ENCODE measurements at places on chromosomes 3 and 15.

DNA sequence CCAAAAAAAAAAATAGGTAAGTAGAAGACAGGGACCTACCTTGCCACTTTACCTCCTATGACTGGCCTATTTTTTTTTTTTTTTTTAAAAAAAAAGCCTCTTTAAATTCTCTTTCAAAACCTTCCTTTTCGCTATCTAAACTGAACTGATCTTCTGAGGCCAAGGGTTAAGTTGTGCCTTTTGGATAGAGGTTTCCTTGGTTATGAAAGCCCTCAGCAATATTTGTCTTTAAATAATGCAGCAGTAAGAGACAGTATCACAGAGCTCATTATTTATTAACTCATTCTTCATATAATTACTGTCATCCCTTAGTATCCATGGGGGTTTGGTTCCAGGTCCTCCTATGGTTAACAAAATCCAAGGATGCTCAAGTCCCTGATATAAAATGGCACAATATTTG, 9.0 kb downstream of the MIX23 start:
- no peak for DNase-seq

- DNase-seq: no peak
These were observed 6.6 kb downstream of the TIPARP start for GRCh38 chr3:156681002-156681401.

DNA sequence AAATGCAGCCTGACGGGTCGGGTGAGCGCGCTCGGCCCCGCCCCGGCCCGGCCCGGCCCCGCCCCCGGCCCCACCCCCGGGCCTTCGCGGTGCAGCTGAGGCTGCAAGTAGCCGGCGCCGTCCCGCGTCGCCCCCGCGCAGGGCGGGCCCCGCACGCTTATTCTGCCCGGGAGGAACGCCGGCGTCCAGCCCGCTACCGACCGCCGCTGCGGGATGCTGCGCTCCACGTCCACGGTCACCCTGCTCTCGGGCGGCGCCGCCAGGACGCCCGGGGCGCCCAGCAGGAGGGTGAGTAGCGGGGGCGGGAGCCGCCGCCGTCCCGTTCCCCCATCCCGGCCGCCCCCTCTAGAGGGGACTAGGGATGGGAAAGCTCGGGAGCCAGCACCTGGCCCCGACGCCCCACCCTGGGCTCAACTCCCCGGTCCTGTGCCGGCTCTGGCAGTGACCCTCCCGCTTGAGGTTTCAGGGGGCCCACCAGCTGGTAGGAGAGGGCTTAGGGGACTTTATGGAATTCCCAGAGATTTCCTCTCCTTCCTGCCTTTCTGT, at the start of gene MYZAP:
Gene MYZAP, plus strand, starts transcription at position 83 of the 546 bp plus-strand sequence. Its CDS starts 131 bp downstream, at position 214.
- no peak for DNase-seq

GRCh38 chr15:97162805-97163495, 797.6 kb upstream of the ARRDC4 start:
- DNase-seq: no peak

- no peak for DNase-seq
These were observed 15.4 kb upstream of the BFSP2 start for GRCh38 chr3:133384331-133385027.

DNA sequence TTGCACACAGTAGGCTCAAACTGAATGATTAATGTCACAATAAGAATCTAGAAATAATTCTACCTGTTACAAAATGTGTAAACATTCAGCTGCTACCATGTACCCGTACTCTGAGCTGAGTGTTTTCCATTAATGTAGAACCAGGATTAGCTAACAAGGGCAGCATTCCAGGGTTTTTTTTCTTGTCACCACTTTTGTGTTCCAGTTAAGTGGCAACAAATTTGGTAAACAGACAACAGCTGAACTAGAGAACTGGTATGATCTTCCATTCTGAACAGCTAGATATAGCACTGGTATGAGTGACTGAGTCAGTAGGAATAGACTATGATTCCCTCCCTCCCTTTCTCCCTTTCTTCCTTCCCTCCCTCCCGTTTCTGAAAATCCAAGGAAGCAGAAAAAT, 229.4 kb downstream of the CD47 start:
- no peak for DNase-seq

Data from cortex of kidney (tissue), 1 donor.